ENCODE measurements at places on chromosomes 16 and 17.
A peak's percentile ranks its signal among the peaks of the same experiment; 100 is the strongest.

DNA sequence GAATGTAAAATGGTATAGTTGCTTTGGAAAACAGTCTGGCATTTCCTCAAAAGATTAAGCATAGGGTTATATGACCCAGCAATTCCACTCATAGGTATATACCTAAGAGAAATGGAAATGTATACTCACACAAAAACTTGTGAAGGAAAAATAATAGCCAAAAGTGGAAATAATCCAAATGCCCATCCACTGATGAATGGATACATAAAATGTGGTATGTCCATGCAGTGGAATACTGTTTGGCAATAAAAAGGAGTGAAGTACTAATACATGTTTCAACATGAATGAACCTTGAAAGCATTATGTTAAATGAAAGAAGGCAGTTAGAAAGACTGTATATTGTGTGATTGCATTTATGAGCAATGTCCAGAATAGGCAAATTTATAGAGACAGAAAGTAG, 25.1 kb downstream of the NUP93 start:
- peaks cover 76% of the 10 kb centered on the region for H3K36me3 ChIP-seq
- H3K4me1 ChIP-seq: peaks cover 1% of the 10 kb centered on the region
- no peak overlapping the region for H3K4me3 ChIP-seq
- H3K27me3 ChIP-seq: no peaks in the 10 kb centered on the region

- H3K36me3 ChIP-seq: peaks cover 62% of the 10 kb centered on the region
- no peaks in the 10 kb centered on the region for H3K27me3 ChIP-seq
- peaks cover 56% of the 10 kb centered on the region for H3K4me1 ChIP-seq
- peak within 1 kb of the TSS; percentile 93 for H3K4me3 ChIP-seq
- peak within 1 kb of the TSS; percentile 94 for H3K27ac ChIP-seq
Measured at GRCh38 chr17:63699638-63700527, at the start of gene LIMD2. Gene LIMD2, minus strand, starts transcription at chr17:63700125. Its CDS starts 827 bp downstream, at chr17:63699298.

DNA sequence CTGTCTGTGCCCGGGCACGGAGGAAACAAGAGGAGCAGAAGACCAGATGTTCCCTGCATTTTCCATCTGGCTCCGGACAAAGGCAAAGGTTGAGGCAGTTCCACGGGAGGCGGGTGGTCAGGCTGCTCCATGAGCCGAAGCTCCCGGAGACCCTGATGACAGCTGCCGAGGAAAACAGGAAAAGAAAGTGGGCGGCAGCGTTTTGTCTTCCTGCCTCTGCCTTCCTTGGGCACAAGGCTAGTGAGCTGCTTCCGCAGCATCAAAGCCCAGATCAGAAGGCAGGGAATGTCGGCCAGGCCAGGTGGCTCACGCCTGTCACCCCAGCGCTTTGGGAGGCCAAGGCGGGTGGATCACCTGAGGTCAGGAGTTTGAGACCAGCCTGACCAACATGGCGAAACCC, 16.2 kb downstream of the SLC43A2 start:
- H3K4me1 ChIP-seq: peaks cover 11% of the 10 kb centered on the region
- no peaks in the 10 kb centered on the region for H3K36me3 ChIP-seq
- H3K4me3 ChIP-seq: no peak overlapping the region
- no peak overlapping the region for H3K27ac ChIP-seq
- H3K27me3 ChIP-seq: no peaks in the 10 kb centered on the region
- DNase-seq: no peak

DNA sequence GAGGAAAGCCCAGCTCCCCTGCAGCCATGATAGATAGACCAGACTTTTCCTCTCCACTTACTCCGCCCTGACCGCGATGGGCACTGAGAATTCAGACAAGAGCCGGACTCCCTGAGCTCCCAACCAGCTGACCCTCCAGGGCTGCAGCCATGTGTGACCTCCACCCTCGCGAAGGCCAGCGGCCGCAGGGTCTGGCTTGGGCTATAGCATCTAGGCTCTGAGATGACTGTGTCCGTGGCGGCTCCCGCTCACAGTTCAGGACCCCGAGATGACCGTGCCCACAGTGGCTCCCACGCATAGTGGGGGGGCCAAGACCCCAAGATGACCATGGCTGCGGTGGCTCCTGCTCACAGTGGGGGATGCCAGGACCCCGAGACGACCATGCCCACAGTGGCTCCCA, 18.0 kb downstream of the ZFPM1 start:
- no peaks in the 10 kb centered on the region for H3K27me3 ChIP-seq
- no peak overlapping the region for H3K27ac ChIP-seq
- H3K36me3 ChIP-seq: no peaks in the 10 kb centered on the region
- H3K4me1 ChIP-seq: peaks cover 6% of the 10 kb centered on the region
- DNase-seq: no peak

Data from activated T-helper 2 cell treated with anti-CD3 and anti-CD28 coated beads, Interferon-gamma antibody, Interleukin-2, Interleukin-4, amounts not matched to agents 10 μg/mL and 5 μg/mL and 100 μg/mL, durations not matched to agents 14 hours and 24 hours and 36 hours (primary cell).